ENCODE measurements at places on chromosomes 11 and 22. TPM values are rescaled to one million over a fixed set of nuclear protein-coding genes. Genes with fewer than 3 reads are reported as not detected.

DNA sequence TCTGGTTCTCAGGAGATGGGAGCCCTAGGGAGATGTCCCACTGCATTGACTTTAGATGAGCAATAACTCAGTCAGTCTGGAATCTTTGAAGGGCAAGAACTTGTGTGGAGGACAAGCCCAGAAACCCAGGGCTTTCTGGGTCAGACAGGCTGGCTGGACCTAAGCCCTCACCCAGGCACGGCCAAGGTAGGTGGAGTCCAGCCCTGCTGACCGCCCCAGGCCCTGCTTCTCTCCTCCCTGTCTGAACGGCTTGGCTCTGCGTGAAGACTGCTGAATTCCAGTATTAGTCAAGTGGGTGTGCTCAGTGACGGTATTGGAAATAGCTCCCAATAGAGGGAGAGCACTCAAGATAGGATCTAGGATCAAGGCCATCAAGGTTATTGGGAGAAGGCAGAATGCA lies 6.1 kb downstream of the CXCR5 start:
- DNase-seq, result no peak

GRCh38 chr22:32744176-32744959 lies 57.1 kb upstream of the TIMP3 start:
- DNase-seq, result no peak

GRCh38 chr11:69121021-69121420 lies 34.7 kb upstream of the SMIM38 start:
- no peak for DNase-seq

DNA sequence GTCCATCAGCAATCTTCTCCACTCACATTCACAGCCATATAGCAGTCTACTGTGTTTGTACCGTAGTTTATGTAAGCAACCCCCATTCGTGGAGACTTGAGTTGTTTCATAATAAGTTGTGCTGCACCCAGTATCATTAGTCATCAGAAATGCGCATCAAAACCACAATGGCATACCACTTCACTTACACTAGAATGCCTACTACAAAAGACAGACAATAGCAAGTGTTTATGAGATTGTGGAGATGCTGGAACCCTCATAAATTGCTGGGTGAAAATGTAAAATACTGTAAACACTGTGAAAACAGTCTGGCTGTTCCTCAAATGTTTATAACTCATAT lies 133.3 kb downstream of the ATXN10 start:
- DNase-seq, result no peak

- DNase-seq, result no peak
Observed at GRCh38 chr22:29587938-29588699, 7.2 kb upstream of the NIPSNAP1 start.

- DNase-seq, result no peak
Observed at GRCh38 chr11:94297985-94298576, 6.3 kb upstream of the IZUMO1R start.

- no peak for DNase-seq
Observed at GRCh38 chr22:43654271-43654670, 157.8 kb downstream of the EFCAB6 start.

DNA sequence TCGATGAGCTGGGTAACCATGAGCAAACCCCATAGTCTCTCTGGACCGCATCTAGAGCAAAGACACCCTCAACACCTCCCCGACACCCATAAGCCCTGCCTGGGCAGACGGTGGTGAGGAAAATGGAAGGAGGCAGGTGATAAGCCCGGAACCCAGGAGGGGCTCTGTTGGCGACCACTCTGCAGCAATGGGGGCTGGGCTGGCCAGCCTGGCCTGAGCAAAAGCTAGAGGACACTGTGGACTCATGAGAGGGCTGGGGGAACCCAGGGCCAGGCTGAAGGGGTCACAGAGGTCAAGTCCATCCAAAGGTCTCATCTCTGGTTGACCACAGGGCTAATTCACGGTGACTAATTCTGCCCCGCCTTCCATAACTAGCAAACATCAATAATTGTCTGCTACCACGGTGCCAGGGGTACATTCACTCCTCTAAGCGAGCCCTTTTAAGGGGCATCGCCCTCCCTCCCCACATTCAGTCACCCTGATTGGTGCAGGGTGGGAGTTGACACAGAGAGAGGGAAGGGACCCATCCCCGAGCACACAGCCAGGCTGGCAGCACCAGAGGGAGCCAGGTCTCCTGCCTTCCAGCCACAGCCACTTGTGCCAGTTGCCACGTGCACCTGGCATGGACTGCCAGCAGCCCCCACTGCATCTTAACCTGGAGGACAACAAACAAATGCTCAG lies 4.0 kb downstream of the PYGM start:
- DNase-seq, result no peak

- DNase-seq, result no peak
Observed at GRCh38 chr11:14255238-14255534, 103.8 kb downstream of the RRAS2 start.

- DNase-seq, result no peak
Observed at GRCh38 chr22:50500452-50500851, 7.0 kb downstream of the LMF2 start.

GRCh38 chr11:110077346-110077745 lies 15.8 kb upstream of the ZC3H12C start:
- DNase-seq, result no peak

- DNase-seq, result no peak
Observed at GRCh38 chr11:74370123-74370522, 28.1 kb downstream of the PGM2L1 start.

DNA sequence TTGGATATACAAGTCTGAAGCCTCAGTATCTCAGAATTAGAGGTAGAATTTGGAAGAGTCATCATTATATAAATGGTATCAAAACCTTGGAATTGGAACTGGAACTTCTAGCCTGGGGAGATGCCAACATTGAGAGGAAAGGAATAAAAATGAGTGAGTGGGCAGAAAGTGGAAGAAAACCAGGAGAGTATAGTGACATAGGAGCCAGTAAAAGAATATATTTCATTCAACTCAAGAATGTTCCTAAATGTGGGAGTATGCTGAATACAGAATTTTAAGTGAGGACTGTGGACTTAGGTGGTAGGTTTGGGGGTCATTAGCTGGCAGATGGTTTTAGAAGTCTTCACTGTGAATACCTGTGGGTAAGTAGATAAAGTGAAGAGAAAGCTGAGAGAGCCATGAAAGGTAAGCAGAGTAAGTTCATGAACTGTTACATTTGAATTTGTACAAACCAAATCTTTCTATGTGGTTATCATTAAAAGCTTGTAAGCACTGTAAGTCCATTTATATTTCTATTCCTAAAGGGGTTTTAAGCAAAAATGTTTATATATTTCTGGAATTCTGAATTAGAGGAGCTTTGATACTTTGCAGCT lies 60.2 kb downstream of the PDHX start:
- DNase-seq, result no peak

- DNase-seq, result no peak
Observed at GRCh38 chr11:85517272-85517671, 109.9 kb downstream of the DLG2 start.

GRCh38 chr22:17703811-17704210 lies 65.3 kb downstream of the BCL2L13 start:
- no peak for DNase-seq

DNA sequence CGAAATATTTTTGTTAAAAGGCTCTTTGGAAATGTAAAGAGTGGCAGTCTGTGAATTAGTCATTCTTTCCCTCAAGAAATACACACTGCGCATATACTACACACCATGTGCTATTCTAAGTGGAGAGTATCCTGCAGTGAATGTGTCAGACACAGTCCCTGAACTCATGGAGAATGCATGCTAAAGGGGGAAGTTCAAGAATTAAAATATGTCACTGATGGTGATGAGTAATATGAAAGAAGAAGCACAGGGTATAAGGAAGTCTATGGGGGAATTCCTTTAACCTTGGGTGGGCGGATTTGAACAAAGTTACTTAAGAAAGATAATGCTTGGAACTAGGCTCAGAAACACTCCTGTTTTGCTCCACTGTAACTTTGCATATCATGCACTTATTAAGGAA lies 153.0 kb downstream of the LRRC4C start:
- no peak for DNase-seq

GRCh38 chr11:102760344-102761035 lies 19.9 kb downstream of the MMP10 start:
- DNase-seq, result no peak

CHRDL2 gene
- not detected for total RNA-seq

APLNR gene
- 17.0 TPM for total RNA-seq

TRIM51 gene
- total RNA-seq, result not detected

BRD1 gene
- 34.3 TPM for total RNA-seq

GTSE1 gene
- total RNA-seq, result 0.69 TPM

LRRC4C gene
- 55.3 TPM for total RNA-seq

HEPHL1 gene
- total RNA-seq, result not detected

C11orf91 gene
- 0.83 TPM for total RNA-seq

FUT4 gene
- total RNA-seq, result 4.0 TPM

INCENP gene
- 33.4 TPM for total RNA-seq

ESAM gene
- 23.9 TPM for total RNA-seq

KRTAP5-8 gene
- 0.49 TPM for total RNA-seq

SLC22A8 gene
- total RNA-seq, result 2.5 TPM

DBX1 gene
- total RNA-seq, result not detected

XKR3 gene
- not detected for total RNA-seq

SBF1 gene
- 234 TPM for total RNA-seq
